Activated T-helper 1 cell treated with Interleukin-2 at 50 U/mL for 16 hours (primary cell): ENCODE measurements at places on chromosomes 2 and 18.
A peak's percentile ranks its signal among the peaks of the same experiment; 100 is the strongest.

GRCh38 chr2:160156665-160157064 is 43.4 kb downstream of the ITGB6 start:
- no peak for DNase-seq

DNA sequence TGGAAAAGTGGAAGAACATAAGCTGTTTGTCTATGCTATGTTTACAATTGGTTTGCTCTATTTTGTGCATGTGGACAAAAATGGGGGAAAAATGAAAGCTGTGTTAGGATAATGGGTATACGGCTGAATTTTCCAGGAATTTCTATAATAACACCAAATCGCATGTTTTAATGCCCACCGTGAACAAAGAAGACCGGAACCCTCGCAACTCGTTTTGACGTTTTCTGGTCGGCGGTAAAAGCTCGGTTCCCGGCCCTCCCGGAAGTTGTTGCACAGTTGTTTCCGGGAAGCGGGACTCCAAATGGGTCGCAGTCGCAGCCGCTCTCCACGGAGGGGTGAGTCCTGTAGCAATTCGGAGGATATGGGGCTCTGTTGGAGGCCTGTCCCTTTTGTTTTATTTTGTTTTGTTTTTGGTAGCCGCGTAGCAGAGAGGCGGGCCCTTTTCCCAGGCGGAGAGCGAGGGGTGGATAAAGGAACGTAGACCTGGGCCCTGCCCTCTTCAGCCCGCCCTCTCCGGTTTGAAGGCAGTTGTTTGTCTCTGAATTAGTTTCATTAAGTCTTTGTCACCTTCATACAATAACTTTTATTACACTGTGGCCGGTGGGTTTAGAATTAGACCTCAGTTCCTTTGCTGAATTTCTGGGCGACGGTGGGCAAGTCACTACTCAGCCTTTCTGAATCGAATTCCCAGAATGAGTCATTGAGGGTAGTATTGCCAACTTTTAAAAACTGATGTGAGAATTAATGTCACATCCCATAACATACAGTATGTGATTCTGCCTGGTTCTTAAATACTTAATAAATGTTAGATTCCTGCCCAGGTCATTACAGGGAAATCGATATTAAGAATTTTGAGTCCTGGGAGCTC is at the start of gene SNRNP27:
Gene SNRNP27, plus strand, starts transcription at position 273 of the 868 bp plus-strand sequence. Its CDS starts 29 bp downstream, at position 302.
- DNase-seq: peak; percentile 72

DNA sequence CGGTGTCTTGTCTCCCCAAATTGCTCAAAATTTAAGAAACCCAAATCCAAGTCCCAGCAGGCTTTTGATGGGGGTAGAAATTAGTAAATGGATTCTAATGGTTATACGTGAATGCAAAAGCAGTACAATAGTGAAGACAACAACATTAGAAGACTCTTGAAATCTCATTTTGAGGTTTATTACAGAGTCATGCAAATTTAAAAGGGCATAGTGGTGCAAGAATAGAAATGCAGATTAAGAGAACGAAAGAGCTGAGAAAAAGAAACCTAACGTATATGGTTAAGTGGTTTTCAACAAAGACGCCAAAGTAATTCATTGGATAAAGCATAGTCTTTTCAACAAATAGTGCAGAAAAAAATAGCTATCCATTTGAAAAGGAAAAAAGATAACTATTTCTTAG is 33.2 kb upstream of the CXXC1 start:
- no peak for DNase-seq

GRCh38 chr2:158464426-158465281 is 7.9 kb downstream of the PKP4 start:
- no peak for DNase-seq

- no peak for DNase-seq
Measured at GRCh38 chr2:28649481-28650265, 102.0 kb upstream of the PPP1CB start.

DNA sequence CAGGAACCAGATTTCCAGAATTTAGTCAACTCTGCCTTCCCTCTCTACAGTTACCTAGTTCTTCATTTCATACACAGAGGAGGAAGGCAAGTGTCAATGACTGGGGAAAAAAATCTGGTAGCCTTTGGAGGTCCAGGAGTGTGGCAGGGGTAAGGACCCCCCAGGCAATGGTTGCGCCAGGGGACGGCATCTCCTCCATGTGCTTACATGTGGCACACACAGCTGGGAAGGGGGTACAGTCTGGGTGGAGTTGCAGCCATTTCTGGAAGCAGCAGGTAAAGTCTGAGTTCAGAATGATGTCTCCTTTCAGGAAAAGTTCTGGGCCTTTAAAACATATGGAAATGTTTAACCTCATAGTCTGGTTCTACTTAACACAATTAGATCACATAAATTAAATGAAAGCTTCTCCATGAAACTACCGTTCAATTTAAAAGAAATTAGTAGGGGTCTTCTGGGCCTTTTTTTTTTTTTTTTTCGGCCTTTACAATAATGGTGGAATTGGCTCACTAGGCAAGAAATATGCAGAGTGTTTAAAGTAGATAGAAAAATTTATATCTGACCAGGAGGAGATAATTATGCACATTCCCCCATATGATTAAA is 153.6 kb upstream of the EPC2 start:
- DNase-seq: no peak

- no peak for DNase-seq
Measured at GRCh38 chr2:55345064-55345463, 74.6 kb downstream of the CCDC88A start.
